ENCODE measurements at places on chromosomes 3 and 15.
A peak's percentile ranks its signal among the peaks of the same experiment; 100 is the strongest.

GRCh38 chr3:64223791-64224745 is 1.2 kb downstream of the PRICKLE2 start:
- peak; percentile 80 for DNase-seq

DNA sequence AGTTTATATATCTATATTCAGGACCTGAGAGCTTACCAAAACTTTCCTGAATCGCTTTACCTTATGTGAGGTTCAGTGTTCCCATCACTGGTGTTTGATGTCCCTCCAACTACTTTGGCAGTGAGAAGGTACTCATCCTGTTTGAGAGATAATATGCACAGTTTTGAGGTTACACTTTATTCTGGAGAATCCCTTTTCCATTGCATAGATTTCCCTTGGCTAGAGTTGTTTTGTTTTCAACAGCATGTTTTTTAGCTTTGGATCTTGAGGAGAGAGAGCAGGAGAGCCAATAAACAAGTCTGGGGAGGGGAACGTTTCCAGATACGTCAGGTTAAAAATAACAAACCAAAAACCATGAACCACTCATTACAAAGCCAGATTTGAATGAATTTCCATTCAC is 33.6 kb downstream of the CD200 start:
- no peak for DNase-seq

- no peak for DNase-seq
Observed at GRCh38 chr15:69548395-69549180, 96.0 kb downstream of the RPLP1 start.

- DNase-seq = peak; percentile 71
Observed at GRCh38 chr15:99613887-99614647, 48.3 kb downstream of the MEF2A start.

DNA sequence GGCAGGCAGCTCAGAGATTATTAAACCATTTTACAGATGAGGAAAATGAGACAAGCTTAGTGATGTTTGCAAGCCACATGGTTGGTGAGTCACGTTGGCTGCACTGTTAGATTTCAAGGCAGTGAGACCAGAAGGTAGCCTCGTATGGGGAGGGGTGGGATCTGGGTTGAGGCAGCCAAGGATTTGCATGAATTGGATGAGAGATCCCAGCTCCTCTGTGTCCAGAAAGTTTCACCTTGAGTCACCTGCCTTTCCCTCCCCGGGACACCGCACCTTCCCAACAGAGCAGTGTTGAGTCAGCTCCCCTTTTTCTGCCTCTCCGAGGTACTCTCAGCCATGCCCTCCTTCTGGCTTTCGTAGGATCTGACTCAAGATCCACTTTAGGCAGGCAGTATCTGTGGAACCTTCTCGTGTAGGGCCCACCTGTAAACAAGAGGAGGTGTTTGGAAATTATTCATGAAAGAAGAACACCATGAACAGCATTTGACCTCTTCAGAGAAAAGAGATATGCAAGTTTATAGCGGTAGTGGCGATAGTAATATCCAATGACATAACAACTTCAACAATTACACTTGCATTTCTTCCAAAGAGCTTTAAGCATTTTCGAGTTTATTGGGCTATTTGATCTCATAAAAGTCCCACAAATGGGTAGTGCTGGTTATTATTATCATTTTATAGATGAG is 46.8 kb upstream of the VPS8 start:
- DNase-seq = no peak
